NCI-H524 (cell line): ENCODE measurements at places on chromosomes 13 and 19.

DNA sequence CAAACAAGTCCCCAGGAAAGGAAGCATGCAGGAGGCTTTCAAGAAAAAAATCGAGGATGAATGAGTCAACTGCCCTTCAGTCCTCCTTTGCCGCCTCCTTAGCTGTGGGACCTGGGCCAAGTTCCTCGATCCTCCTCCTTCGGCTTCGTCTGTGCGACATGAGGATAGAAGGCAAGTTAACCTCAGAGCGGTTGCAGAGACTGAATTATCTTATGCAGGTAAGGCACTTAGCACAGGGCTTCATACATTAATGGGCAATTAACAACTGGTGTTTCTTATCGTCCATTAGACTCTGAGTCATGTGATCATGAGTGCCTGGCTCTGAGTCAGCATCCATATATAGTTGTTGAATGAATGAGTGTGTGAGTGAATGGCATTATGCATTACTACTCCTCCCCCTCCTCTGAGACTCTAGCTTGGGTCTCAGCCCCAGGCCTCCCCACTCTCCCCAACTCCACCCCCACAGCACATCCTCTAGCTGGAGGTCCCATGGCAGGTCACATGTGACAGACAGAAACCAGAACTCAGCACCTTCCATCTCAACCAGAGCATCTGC, 1.6 kb upstream of the TTC9B start:
- DNase-seq, result peak; percentile 25

GRCh38 chr13:110329258-110329657, 22.2 kb downstream of the COL4A2 start:
- no peak for DNase-seq

- DNase-seq, result no peak
Measured at GRCh38 chr13:65937251-65937650, 1292.9 kb downstream of the PCDH9 start.

GRCh38 chr13:51978796-51979556, 32.3 kb downstream of the ATP7B start:
- DNase-seq, result no peak

- no peak for DNase-seq
Measured at GRCh38 chr13:76331943-76332712, 554.1 kb downstream of the KCTD12 start.

- peak; percentile 93 for DNase-seq
Measured at GRCh38 chr19:14577885-14578427, 4.9 kb upstream of the CLEC17A start.

GRCh38 chr19:28632371-28633080, 580.4 kb downstream of the UQCRFS1 start:
- no peak for DNase-seq

GRCh38 chr13:99955747-99956472, 15.7 kb downstream of the ZIC5 start:
- DNase-seq, result peak; percentile 33

DNA sequence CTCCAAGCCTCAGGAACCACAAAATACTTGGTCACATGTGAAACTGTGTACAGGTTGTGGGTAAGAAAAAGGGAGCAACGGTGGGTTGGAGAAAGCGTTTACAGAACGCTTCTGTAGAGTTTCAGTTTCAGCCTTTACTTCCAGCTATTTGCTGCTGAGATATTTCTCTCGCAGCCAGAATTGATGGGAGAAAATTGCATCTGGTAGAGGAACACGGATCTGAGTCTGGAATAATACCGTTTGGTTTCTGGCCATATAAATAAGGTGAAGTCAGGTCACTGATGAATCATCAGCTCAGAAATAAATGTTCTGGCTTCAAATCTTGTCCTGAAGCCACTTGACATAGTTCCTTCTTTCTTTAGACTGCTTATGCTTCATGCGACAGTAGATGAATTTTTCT, 20.3 kb upstream of the RFC3 start:
- no peak for DNase-seq

DNA sequence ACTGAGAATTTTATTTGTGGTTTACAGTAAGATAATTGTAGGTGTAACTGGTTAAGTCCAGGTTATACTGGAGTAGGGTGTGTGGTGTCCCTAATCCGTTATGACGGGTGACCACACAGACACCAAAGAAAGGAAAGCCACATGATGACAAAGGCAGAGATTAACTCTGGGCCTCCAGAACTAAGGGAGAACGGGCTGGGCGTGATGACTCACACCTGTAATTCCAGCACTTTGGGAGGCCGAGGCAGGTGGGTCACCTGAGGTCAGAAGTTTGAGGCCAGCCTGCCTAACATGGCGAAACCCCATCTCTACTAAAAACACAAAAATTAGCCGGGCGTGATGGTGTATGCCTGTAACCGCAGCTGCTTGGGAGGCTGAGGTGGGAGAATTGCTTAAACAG, 10.2 kb upstream of the FUT2 start:
- no peak for DNase-seq

GRCh38 chr13:34867590-34867989, 74.5 kb upstream of the NBEA start:
- DNase-seq, result no peak

DNA sequence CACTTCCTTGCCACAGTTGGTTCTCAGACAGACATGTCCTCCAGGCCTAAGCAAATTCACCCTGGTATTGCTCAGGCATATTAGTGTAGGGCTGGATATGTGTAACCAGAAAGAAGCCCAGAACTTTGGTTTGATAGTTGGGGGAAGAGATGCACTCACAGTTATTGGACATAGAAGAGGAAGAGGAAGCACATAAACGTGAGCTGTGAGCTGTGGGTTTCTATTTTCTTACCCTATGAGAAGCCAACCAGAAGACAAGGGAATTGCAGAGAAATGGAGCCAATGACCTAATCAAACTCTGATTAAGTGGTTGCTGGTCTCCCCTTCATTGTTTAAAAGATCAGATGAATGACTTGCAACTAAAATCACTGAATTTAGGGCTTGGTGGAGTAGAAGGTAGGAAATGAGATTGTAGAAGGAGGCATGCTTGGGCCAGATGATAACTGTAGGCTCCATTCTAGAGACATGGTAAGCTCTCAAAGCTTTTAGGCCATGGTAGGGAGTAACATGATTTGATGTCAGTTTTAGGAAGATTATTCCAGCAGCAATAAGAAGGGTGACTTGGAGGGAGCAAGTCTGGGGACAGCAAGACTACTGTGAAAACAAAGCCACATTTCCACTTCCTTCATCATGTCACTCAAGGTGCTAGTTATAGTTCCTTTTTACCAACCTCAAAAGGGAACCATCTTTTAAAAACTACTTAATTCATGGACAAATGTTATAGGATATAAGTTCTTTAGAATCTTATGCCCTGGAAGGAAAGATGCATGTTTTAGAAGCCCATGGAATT, 24.1 kb upstream of the WDFY2 start:
- DNase-seq, result no peak

DNA sequence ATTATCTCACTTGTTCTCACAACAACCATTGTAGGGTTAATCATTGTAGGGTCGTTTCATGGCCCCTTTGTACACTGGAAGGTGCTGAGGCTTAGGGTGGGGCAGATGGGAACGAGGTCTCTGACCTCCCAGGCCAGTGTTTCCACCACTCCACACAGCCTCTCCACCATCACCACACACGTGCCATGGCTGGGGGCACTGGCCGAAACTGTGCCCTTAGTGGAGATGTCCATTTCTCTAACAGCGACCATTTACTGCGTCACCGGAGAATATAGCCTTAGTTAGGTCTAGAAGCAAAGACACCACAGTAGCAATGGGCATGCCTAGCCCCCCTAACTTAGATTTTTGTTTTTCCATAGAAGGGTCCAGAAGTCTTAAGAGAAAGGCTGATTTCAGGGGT, 36.5 kb downstream of the COL4A1 start:
- DNase-seq, result no peak

DNA sequence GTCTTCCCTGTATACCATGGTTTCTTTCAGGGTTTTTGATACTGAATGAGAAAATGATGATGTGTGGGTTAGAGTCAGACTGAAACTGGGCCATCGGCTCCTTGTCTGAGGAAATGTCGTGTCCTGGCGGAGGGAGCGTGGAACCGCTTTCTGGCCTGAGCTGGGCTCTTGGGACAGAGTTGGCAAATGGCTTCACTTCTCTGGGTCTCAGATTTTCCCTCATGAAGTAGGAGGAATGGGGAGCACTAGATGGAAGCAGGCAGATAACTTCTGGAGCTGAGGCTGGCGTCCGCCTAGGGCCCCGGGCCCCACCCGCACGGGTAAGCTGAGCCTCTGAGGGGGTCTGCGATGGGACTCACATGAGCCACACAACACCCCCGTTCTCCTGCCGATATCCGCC, 133.3 kb upstream of the WASF3 start:
- no peak for DNase-seq

- no peak for DNase-seq
Measured at GRCh38 chr13:83692800-83693199, 189.5 kb downstream of the SLITRK1 start.

DNA sequence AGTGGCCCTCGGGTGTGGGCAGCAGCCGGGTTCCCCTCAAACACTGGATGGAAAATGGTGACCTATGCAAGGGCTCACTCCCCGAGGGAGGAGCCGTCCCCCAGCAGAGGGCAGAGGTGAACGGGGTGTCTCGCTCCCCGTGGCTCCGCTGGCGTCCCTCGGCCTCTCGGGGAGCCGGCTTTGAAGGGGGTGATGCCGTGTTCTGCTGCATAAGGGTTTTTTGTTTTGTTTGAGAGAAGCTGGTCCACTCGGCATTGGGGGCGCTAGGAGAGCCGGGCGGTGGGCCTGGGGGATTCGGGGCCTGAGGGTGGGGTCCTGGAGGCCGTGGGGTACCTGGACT, 4.0 kb downstream of the EFNA2 start:
- DNase-seq, result no peak

DNA sequence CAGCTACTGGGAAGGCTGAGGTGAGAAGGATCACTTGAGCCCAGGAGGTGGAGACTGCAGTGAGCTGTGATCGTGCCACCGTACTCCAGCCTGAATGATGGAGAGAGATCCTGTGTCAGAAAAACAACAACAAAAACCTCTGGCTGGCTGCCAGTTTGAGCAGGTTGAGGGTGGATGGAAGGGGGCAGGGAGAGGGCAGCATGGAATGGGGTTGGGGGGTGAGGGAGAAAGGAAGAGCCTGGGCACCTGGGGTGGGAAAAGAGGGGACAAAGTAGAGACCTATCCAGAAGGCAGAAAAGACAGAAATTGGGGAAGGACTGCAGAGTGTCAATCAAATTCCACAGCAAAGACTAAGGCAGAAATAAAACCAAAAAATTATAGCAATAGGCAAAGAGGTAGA, 4.7 kb downstream of the SLC1A5 start:
- no peak for DNase-seq

DNA sequence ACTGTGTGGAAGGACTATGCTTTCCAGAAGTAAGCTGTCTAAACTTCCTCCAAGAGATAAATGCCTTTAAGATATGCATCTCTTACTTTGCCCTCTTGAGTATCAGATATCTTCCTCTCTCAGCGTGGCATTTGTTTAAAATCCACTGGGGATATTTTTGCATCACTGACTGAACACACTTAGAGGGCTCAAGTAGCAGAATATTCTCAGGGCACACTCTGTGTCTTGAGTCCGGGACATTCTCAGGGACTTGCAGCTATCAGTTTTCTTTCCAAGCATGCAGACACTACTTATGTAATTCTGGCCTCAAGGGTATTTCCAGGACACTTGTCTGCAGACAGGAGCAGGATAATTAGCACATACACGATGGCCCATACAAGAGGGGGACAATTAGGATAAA, 84.7 kb downstream of the ERCC5 start:
- no peak for DNase-seq

DNA sequence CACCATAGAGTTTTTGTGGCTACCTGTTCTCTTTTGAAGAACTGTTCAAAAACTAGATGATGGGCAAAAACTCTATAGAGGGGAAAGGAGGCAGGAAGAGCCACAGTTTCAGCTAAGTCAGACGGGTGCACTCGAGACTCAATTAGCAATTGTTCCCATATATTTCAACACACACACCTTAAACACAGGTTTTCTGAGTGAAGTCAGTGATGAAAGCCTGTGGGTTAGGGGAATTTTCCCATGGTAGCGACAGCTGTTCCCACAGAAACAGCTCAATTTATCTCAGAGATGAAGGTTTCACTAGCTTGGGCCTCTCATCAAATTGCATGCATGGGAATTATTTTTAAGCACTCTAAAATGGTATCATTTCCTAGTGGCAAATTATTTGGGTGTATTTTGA, 143.4 kb downstream of the ZIC5 start:
- DNase-seq, result no peak

DNA sequence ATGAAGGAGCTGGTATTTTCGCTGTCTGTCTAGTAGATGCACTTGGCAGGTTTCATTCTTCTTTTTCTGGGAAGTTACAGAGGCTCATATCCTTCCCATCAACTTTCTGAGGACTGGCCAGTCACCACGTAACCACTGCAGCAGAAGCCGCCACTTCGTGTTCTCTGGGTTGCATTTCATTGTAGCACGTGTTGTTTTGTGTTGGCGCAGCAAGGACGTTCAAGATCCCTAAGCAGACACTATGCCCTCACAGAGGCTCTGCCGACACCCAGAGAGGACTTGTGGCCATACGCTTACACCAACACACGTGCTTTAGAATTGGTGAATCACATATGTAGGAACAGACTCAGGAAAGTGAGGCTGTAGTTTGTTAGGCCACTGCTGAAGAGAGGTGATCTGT, 42.2 kb upstream of the TEX29 start:
- DNase-seq, result no peak

DNA sequence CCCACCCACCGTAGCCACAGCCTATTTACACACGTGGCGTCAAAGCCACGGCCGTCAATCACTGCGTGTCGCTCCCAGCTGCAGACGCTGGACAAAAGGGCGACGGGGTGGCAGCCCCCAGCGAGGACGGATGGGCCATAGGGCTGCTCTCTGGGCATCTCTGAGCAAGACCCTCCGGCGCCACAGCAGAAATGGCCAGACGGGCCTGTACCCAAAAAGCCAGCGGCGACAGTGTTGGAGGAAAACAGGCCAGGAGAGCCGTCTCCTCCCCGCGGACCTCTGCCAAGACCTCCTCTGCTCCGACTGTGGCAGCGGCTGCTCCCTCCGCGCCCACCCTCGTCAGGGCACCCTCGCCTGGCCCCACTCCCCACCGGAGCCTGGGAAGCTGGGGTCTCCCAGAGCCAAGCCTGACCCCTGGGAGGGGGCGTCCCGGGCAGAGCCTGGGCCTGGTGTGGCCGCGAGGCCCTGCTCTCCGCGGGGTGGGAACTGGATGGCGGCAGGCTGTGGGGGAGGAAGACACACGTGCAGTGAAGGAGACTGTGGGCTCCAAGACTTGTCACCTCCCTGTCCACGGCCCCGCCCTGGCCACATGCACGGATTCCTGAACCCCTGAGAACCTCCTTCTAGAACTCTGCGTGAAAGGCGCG, 2.7 kb downstream of the C2CD4C start:
- DNase-seq, result no peak

DNA sequence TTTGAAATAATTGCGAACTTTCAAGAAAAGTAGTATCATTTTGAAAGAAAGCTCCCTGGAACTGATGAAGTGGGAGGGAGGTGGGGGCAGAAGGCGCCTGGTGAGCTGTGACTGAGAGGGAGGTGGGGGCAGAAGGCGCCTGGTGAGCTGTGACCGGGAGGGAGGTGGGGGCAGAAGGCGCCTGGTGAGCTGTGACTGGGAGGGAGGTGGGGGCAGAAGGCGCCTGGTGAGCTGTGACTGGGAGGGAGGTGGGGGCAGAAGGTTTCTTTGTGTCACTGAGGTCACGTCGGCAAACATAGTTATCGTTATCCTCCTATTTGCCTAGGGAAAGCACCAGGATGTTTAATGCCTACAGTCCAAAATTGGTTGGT, 24.2 kb downstream of the C2CD4C start:
- DNase-seq, result no peak
